ENCODE measurements at places on chromosomes 4 and X.
A peak's percentile ranks its signal among the peaks of the same experiment; 100 is the strongest.

DNA sequence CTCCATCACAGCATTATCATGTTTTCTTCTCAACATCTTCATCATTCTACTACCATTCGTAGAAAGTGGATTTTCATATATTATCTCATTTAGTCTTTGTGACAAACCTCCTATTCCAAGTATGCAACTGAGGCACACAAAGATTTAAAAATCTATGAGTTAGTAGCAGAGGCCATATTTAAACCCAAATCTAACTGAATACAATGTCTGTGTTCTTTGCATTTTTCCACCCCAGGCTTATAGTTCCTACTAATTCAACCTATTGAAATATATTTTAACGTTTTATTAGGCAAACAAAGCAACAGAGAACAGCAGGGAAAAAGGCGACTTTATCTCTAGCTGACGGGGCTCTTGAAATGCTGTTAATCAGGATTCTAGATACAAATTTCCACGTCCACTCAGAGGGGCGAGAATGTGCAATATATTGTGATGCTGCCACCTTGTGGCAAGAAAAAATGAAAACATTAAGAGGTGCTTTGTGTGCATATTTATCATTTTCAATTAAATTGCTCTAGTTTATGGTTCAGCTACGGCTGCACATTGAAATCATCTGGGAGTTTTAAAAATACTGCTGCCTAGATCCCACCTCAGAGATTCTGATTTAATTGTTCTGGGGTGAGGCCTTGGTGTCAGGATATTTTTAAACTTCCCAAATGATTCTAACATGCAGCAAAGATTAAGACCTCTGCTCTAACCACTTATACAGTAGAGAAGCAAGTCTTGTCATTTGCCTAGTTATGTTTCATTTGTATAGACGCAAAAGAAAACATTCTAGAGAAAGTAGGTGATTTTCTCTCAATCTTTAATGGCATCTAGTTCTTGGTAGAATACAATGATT lies 315.9 kb downstream of the MAPK10 start:
- peak; percentile 44 for DNase-seq

DNA sequence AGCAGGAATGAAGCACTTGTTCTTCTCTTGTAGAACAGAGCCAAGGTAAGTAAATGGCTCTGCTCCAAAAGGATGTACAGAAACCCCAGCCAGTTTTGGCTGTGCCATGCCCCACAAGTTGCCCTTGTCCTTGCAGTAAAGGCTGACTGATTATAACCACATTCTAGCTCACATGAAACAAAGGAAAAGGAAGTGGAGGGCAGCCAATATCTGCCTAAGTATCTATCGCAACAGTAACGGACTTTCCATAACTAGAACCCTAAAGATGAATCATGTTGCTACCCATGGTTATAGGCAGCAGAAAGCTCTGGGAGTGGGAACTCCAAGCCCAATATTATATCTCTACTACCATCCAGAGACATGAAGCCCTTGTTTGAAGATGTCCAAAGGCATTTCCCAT lies 95.7 kb downstream of the COMMD8 start:
- no peak for DNase-seq

GRCh38 chr4:92104506-92104905 lies 199.3 kb upstream of the GRID2 start:
- DNase-seq = no peak

DNA sequence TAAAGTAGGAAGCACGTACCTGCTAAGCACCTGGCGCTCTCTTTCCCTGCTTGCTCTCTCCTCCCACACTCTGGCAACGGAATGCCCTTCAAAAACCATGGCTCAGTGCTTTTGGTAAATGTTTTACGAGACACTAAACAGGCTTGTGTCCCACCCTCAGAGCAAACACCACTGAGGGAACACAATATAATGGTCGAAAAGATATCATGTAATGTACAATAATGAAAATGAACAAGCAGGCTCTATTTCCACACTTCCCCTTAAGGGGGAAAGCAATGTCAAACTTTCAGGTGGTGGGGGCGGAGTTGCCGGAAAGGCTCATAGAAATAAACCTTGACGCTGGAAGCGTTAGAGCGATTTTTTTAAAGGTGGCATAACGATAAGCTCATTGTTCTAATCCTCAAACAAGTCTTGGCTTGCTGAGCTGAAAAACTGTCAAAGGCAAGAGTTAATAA lies 115.1 kb downstream of the RBM47 start:
- DNase-seq = no peak

DNA sequence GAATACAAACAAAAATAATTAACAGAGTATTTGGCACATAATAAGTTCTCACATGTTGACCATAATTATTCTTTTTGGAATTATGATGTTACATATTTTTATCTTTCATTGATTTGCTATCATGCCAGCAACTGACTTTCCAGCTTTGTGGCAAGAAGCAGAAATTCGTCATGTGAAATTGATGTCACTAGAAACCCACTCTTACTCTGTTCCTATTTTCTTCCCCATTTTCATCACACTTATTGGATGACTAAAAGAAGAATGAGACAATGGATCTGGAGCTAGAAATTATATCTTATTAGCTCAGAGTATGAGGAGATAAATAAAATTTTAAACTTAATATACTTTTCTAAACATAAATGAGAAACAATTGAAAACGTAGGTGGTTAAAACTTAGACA lies 31.9 kb downstream of the EGF start:
- DNase-seq = no peak

GRCh38 chr4:156298230-156298629 lies 344.6 kb upstream of the CTSO start:
- DNase-seq = no peak
